DMS79 (cell line): ENCODE measurements at places on chromosomes 11 and 22.

DNA sequence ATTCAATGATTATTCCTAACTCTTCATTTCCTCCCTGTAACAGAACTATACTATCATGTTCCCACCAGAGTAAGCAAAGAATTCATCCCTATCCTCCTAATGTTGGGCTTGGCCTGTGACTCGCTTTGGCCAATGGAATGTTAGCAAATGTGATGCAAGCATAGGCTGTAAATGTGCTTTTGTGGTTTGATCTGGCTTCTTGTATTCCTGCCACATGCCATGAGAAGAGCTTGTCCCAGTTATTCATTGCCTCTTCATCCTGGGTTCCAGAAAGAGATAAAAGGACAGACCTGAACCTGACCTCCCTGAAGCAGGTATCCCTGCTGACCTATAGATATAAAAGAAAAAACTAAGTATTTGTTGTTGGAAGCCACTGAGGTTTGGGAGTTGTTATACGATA lies 51.0 kb downstream of the SYTL2 start:
- no peak for DNase-seq

DNA sequence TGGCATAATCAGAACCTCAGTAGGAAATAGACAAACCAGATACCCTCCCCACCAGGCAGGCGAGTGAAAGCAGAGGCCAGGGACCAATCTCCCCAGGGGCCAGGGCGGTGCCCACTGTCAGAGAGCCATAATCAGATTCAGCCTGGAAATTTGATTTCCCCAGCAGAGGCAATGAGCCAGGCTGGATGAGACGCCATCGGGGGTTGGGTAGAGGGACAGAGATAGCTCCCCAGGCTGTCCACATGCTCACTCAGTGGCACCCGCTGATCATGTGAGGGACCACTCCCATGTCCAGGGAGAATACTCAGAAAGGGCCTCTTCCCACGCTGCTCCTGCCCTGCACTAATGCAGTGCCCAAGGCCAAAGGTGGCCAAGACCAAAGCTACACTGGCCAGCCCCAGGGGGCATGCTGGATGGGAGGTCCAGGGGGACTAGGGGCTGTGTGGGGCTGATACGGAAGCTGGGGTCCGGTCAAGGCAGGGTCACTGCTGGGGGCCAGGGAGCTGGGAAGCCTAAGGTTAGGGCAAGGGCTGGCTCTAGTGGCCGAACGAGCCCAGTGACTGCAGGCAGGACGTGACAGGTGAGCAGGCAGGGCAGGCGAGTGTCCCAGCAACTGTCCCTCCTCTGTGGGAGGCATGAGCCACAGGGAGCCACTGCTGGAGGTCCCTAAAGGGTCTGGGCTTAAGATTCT lies 19.8 kb downstream of the ARVCF start:
- DNase-seq: no peak

- no peak for DNase-seq
Measured at GRCh38 chr11:86483940-86484794, 109.5 kb downstream of the CCDC81 start.

GRCh38 chr11:43894546-43894945 lies 13.9 kb downstream of the ALKBH3 start:
- no peak for DNase-seq

DNA sequence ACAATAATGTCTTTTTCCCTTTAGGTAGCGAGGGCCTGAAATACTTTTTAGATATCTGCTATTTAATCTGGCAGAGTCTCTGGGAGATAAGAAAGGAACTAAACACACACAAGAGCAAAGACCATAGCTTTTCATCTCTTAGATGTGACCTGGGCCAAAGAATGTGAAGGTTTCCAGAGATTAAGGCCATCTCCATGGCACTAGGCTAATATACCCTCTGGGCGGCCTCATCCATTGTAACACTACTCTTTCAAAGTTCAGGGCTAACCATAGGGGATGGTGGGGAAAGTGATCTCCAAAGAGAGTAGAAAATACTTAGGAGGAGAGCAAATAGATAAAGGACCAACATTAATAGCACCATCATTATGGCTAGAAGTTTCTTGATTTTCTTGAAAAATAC lies 326.4 kb downstream of the LRRC4C start:
- DNase-seq: no peak
